Epithelial cell of prostate (primary cell): ENCODE measurements at places on chromosomes 3 and 15.

GRCh38 chr3:48125013-48125705, 63.1 kb downstream of the CDC25A start:
- no peak for DNase-seq

GRCh38 chr3:62601238-62602070, 228.1 kb upstream of the FEZF2 start:
- DNase-seq: peak; percentile 60

DNA sequence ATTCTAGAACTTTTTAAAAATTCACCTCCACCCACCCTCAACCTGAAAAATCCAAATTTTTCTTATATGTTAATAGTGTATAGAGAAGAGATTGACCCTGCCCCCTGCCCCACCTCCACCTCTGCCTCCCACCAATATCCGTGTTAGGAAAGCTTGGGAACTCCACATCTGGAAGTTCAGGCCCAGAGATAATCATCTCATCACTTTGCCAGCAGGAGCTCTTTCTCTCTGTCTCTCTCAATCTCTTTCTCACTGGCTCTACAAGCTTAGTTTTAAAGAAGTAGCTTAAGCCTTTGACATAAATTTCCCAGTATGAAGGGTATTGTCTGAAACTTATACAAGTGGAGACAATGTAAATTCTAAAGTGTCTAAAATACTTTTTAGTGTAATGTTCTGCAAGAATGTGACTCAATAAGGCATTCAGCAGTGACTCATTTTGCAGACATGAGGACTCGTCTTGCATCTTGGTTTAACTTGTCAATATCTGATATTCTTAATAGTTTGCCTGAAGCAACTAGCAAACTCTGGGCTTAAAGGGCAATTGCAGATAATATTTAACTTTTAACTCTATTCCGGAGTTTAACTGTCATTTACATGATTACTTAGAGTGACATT, 299.8 kb upstream of the EPHA3 start:
- peak; percentile 39 for DNase-seq

- no peak for DNase-seq
Measured at GRCh38 chr3:134318166-134318565, 56.1 kb downstream of the AMOTL2 start.

DNA sequence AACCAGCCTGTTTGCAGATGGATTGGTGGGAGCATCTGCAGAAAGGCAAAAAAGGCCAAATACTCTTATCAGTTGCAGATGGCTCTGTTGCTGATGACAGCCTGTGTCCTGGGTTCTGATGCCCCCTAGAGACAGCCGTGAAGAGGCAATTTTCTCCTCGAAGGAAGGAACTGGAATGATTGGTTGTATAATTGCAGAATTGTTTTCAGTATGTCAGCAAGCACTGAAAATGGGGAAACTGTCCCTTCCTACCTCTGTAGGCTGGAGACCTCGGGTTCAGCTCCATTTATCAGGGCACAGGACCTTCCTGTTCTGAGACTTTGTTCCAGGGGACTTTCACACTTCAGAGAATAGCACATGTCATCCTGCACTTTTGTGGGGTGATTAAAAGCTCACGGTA, 103.0 kb downstream of the PGPEP1L start:
- no peak for DNase-seq

DNA sequence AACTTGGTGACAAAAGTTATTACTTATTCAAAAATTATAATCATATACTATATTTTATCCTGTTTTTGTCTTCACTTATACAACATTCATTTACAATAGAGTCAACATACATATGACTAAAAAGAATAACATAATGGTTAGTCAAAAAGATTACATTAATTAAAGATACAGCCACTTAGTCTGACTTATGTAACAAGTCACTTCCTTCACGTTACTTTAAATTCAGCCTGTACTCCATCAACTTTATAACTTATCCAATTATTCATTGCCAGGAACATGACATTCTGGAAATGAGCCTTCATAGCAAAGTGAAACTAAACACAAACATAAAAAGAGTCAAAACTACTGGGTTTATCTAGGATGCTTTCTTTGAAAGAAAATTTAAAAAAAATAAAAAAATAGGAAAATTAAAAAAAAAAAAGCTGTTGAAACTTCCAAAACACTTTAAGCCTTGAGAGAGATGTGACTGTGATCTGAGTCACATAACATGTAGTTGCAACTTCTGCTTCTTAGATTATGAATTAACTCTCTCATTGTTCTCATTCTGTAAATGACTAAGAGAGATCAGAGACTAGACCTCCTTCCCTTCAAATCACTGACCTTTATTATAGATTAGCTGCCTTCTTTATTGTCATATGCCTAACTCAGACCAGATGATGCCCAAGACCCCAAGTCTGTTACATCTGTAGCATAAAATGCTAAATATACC, 107.8 kb downstream of the MYRIP start:
- DNase-seq: no peak

DNA sequence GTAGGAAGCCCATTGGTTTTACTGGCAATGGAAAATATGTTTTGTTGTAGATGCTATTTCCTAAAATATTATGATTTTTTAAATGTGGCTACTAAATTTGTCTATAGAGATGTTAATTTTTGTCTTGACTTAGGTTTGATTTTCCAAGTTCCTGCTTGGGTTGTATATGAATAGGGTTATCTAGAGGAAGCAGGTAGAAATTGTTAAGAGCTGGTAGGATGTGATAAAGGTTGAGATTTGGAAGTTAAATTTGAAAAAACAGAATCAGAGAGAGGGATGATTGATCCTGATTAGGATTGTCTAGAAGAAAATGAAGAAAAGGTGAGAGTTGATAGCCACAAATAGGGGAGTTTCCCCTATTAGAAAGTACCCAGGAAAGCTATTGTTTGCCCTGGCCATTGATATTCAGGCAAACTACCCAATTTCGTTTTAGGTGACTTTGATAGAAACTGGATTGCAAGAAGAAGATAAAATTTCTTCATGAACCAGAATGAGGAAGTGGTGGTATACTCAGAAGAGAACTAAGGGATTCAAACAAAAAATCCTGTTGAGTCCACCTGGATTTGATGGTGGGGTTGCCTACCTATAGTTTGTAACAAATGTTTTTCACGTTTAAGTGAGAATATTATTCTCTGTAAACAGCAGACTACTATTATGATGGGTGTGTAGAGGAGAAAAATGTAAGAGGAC, 91.2 kb upstream of the PHLDB2 start:
- no peak for DNase-seq

DNA sequence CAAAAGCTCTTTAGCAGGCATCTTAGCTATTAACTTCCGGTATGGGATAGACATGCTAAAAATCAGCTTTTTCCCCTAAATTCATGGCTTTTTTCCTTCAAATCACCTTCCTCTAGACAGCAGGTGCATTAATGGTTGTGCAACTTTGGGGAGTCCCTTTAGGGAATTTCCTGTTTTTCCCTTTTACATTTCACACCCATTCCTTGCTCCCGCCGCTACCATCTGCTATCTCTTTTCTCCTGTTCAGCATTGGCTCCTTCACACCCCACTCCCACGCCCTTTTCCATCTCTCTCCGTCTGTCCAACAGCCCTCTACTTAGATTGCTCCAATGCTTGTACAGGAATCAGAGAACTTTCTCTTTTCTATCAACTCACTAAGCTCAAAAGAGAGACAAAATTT, 43.4 kb downstream of the FEZF2 start:
- no peak for DNase-seq

DNA sequence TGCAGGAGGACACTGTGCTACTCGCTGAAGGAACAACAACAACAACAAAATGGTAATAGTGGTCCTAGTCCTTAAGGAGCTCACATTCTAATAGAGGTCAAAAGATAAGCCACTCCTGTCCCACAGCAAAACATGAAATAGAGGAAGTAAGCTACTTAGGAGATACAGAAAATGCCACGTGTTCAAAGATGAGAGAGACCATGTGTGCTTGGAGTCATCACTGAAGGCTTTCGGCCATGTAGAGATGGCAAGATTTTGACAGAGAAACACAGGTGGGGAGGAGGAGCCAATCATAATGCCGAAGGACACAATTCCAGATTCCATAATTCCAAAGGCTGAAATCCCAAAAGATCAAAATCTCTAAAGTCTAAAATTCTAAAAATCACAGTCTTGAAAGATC, 24.8 kb upstream of the RIOX2 start:
- no peak for DNase-seq

DNA sequence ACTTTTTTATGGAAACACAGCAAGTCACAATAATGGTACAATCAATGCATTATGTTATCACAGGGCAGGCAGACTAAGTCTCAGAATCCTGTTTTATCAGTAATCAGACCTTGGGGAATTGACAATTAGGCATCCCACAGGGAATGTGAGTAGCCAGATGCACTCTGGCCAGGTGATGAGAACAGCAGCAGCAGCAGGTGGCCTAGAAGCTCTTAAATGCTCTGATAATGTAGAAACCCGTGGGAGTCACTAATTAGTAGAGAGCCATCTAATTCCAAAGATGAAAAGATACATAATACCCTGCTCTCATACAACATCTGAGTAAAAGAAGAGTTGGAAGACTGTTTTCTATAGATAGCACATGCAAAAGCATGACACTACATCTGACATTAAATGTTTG, 12.6 kb downstream of the CEP152 start:
- DNase-seq: no peak

DNA sequence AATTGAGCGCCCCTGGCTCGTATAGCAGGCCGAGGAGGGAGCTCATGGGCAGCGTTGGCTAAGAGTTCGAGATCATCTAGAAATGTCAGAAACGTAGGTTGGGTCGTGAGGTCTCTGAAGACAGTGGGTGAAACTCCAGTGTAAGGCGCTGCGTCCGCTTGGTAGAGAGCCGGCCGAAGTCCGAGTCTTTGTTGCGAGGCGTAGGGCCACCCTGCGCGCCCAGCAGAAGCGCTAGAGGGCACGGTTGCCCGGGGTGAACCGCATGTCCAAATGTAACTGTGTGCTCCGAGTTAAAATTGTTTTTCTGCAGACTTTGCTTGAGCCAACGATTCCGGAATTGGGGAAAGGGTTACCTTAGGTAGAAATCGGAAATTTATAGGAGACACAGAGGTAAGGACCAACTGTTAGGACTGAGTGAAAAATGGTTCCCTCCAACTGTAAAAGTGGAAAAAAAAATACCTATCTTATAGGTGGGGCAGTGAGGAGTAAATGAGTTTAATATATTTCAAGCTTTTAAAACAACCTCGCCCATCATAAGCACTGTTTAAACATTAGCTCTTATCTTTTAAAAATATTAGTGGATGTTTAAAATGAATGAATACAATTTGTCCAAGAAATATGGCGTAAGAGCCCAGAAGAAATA, 993 bp upstream of the SIAH2 start:
- no peak for DNase-seq

DNA sequence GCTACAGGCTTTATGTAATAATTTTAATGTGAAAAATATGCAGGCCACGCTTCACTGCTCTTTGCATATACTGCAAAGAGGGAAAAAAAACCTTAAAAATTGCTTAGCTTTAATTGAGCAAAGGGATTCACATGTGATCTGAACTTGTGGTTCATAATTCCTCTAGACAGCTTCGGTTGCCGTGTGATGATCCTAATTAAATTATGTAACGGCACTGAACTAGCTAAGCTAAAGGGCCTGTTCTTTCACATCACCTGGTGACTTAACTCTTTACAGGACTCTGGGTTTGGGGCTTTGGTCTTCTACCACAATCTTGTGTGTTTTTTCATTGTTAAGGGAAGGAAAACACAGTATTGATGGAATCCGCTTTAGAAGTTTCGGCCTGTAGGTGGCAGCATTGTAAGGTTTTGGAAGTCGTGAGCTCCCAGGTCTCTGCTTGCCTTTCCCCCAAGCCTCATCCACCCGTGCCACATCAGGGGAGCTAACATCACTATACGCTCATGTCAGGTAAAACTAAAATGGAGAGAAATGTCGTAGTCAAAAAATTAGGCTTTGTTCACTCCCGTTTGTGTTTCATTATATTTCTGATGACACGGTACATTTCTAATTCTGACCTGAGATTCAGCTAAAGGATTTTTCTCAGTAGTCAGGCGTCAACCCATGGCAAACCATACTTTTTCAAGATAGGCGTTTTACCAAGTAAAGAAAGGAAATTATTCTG, 205.6 kb upstream of the DPH6 start:
- DNase-seq: no peak

GRCh38 chr3:170044795-170045244, 7.0 kb downstream of the GPR160 start:
- no peak for DNase-seq

DNA sequence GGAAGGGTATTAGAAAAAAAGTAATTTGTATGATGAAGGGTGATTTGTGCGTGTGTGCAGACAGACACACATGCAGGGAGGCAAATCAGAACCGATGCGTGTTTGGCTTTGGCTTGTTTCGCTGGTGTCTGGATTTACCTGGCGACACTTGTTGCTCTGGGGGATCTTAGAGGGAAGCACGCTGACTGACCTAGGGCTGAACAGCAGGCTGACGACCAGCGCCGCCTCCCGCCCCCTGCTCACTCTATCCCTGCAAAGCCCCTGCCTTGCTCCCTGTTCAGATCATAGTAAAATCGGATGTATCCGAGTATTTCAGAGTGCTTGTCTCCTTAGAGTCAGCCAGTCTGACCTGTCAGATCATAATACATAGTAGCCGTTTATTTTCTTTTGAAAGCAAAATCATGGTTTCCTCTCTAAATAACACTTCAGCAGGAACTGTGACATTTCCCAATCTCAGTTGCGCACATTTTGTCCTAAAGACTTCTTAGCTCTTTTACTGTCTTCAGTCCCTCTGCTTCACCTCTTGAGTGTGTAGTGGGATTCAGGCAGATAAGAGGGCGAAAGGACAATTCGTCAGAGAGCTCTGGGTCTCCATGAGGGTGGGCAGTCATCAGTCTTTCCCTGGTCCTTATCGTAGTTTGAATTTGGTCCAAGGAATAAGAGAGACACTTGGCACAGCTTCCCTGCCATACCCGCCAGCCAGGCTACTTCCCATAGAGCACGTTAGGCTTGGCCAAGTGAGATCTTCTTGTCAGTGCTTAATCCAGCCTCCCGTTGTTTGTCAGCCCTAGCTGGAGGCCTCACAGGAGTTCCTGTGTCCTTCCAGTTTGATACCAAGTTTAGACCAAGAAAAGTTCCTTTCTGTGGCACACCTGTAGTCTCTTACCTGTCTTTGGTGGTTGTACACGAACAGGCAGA, 97.4 kb downstream of the PGPEP1L start:
- DNase-seq: no peak

DNA sequence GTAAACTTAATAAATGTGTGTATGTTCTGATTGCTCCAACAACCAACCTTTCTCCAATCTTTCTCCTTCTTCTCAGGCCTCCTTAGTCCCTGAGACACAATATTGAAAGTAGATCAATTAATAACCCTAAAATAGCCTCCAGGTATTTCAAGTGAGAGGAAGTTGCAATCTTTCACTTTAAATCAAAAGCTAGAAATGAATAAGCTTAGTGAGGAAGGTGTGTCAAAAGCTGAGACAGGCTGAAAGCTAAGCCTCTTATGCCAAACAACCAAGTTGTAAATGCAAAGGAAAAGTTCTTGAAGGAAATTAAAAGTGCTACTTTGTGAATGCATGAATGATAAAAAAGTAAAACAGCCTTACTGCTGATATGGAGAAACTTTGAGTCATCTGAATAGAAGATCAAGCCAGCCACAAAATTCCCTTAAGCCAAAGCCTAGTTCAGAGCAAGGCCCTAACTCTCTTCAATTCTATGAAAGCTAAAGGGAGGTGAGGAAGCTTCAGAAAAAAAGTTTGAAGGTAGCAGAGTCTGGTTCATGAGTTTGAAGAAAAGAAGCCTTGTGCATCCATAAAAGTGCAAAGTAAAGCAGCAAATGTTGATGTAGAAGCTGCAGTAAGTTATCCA, 38.6 kb downstream of the CCDC80 start:
- no peak for DNase-seq
